ENCODE measurements at places on chromosomes 7 and 10.
A peak's percentile ranks its signal among the peaks of the same experiment; 100 is the strongest.

GRCh38 chr10:73225518-73225917 lies 21.5 kb downstream of the DNAJC9 start:
- no peak for DNase-seq

- DNase-seq, result no peak
Observed at GRCh38 chr7:17699696-17700095, 240.6 kb downstream of the SNX13 start.

GRCh38 chr10:102773986-102774385 lies 30.2 kb downstream of the WBP1L start:
- no peak for DNase-seq

DNA sequence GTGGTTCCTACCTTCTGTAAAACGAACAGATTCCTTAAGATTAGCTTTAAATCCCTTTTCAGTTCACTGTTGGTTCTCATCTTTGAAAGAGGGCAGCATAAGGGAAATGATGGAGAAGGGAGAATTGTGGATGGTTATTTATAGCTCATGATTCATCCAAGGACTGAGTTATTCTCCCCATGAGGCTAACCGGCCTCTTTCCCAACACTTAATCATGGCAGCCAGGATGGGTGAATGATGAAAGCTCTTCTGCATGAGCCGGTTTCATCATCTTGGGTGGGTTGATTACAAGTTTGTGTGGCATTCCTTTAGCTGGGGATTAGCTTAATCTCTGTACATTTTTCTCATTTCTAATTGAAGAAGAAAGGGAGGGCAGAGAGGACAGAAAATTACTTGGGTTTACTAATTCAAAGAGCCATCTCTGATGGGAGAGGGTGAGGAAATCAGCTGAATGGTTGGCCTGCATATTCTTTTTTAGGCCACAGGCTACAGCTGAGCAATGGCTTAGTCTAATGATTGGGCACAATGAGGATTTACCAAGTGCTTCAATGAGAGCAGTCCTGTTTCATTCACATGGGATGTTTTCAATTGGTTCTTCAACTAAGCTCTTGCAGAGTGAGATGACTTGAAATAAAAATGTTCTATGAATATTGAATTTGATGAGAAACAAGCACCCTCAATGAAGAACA lies 250.0 kb downstream of the BMPER start:
- peak; percentile 88 for DNase-seq

- DNase-seq, result no peak
Observed at GRCh38 chr10:22581461-22581860, 132.9 kb downstream of the PIP4K2A start.
